Peyer's patch (tissue), 4 donors: ENCODE measurements at places on chromosomes 5 and 9. TPM values are rescaled to one million over a fixed set of nuclear protein-coding genes. Genes with fewer than 3 reads are reported as not detected.

DNA sequence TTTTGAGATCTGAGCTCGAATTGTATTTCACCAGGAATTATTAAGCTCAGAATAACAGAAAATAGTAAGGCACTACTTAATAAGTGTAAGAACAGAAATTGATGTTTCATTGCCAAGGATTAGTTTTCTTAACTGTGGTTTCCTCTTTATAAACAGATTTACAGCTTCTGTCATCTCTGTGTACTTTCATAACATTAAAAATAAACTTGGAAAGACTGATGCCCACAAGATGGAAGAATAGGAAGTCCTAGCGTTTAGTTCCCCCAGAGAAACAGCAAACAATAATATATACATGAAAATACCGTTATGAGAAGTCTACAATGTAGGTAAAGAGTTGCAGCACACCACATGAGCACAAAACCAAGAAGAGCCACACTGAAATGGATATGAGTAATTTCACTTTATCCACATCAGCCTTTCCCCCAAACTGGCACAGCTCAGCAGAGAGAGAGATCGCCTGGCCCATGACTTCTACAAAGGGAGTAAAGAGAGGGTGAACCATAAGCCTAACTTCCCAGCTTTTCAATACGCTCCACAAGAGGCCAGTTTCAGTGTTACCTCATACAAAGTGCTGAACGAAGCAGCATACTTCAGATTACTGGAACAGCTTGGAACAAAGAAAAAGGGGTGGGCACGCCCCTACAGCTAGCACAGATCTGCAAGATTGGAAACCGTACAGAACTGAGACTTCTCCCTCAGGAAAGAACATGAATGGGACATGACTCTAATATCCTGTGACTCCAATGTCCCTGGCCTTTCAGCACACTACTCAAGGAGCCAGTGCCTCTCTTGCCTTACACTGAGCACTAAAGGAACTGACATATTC, 75.4 kb downstream of the EMB start:
- H3K27me3 ChIP-seq: no peaks in the 10 kb centered on the region
- DNase-seq: no peak
- H3K4me1 ChIP-seq: no peaks in the 10 kb centered on the region
- no peaks in the 10 kb centered on the region for H3K36me3 ChIP-seq
- H3K4me3 ChIP-seq: no peak overlapping the region
- no peak overlapping the region for H3K27ac ChIP-seq

Gene MRPL22
- total RNA-seq: 5.8 TPM

Gene CTNND2
- 0.47 TPM for total RNA-seq

- no peaks in the 10 kb centered on the region for H3K4me1 ChIP-seq
- no peak overlapping the region for H3K27ac ChIP-seq
- no peak overlapping the region for H3K4me3 ChIP-seq
- no peaks in the 10 kb centered on the region for H3K36me3 ChIP-seq
These were observed 102.1 kb upstream of the CEP78 start for GRCh38 chr9:78133751-78134150.

DNA sequence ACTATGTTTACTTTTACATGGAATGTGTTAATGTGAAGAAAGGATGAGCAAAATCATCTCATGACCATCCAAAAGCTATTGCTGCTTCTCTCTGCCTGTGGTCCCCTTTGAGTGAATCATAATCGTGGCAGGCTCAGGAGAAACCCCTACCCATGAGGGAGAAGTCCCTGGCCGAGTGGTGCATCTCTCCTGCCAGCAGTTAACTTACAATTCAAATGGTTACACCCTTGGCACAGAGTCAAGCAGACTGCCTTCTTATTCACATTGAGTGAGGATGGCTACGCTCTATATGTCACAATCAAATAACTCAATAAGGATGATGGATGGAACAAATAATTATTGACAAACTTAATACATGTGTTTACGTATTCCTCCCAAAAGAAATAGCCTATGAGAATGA, 179.1 kb downstream of the FGF1 start:
- H3K27ac ChIP-seq: no peak overlapping the region
- H3K4me3 ChIP-seq: no peak overlapping the region
- H3K36me3 ChIP-seq: no peaks in the 10 kb centered on the region
- no peaks in the 10 kb centered on the region for H3K27me3 ChIP-seq
- no peak for DNase-seq

Gene MYMK
- total RNA-seq: not detected

- peak overlapping the region; percentile 96 for H3K27ac ChIP-seq
- H3K4me1 ChIP-seq: peaks cover 6% of the 10 kb centered on the region
These were observed 398 bp downstream of the RAPGEF6 start for GRCh38 chr5:131634666-131634995.

Gene MAMDC4
- total RNA-seq: 45.4 TPM

DNA sequence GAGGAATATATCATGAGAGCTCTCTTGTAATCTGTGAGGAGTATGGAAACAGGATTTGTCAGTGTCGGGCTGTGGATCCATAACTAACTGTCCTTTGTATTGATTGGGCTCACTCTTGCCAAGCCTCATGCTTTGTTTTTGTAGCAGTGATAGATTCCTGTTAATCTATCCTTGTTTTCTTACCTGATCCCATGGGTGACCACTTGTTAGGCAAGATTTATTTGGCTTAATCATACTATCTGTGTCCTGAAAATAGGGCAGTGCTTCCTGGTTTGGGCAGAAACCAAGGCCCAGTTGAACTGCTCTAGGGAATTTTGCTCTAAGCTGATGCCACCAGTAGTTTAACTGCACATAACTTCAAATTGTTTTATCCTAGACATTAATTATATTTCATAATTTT, 6.1 kb downstream of the NDFIP1 start:
- DNase-seq: no peak
- no peak overlapping the region for H3K4me3 ChIP-seq
- H3K27ac ChIP-seq: no peak overlapping the region
- no peaks in the 10 kb centered on the region for H3K27me3 ChIP-seq

DNA sequence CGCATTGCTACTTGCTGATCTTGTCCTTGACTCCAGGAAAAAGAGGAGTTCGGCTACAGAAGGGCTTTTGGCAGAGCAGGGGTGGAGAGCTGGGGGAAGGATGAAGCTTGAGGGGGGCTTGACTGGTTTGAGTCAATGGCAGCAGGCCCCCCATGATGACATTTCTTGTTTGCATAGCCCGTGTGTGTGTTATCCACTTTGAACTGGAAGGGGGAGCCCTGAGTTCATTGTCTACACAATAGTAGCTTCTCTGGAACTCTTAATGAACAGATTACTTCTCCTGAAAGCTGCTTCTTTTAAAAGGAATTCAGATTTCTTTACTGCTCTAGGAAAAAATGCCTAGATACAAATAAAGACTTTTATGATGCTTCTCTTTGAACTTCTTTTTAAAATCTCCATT, 2.3 kb downstream of the IFNB1 start:
- no peak overlapping the region for H3K4me3 ChIP-seq
- H3K36me3 ChIP-seq: no peaks in the 10 kb centered on the region
- no peak overlapping the region for H3K27ac ChIP-seq
- H3K4me1 ChIP-seq: no peaks in the 10 kb centered on the region
